ENCODE measurements at places on chromosomes 6 and 20.

DNA sequence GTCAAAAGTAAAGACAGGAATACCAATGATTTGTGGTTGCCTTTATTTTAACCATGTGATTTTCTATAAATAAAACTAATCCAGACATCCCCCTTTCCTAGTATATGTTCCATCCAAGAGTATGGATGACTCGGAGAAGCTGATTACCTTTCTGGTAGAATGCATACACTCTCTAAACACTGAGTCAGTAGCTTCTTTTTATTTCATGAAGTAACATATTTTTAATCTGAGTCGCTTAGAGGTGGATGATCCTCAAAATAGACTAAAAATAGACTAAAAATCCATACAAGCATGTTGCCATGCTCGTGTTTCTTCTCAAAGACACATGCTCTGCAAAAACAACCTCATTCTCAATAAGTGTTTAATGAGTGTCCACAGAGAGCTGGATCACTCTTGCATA is 263.7 kb downstream of the COL12A1 start:
- DNase-seq: no peak

DNA sequence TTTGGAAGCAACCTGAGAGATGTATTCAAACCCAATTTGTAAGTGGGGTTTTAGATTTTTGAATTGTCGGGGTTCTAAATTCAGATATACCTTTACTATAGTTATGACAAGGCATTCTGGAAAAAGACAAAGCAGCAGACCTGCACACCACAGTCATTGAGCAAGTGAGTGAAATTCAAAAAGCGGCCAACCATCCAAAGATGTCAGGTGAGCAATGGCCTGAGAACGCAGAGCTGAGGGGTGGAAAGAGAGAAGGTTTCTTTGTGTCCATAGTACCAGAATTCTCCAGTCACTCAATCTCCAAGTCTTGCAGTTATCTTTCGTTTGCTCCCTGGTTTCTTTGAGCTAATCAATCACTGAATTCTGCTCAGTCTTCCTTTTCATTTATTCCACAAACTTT is 1.8 kb upstream of the FRK start:
- no peak for DNase-seq

- DNase-seq: no peak
Observed at GRCh38 chr20:64006490-64006889, 25.6 kb downstream of the PRPF6 start.

DNA sequence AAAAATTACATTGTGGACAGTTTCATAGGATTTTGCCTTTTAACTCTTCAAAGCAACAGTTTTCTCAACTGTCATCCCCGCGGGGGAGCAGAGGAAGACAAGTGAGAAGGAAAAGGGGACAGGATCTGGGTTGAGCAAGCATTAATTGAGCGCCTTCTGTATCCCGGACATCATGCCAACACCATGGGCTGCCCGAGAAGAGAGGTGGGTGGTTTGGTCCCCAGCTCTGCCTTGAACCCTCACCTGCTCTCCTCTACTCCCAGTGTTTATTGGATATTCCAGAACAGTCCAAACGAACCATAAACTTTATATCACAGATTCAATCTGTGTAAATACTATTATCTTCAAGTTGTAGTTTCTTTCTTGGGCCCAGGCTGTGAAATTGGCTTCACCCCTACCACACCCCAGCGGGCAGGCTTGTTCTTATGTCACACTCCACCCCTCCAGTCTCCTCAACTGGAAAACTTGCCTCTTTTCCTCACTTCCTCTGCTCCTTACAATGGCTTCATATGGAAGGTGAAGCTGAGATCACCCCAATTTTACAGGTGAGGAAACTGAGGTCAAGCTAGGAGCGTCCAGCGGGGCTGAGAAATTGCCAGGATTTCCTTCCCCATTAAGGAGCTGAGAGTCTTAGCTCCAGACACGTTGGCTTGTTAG is 6.0 kb downstream of the PCK1 start:
- no peak for DNase-seq

DNA sequence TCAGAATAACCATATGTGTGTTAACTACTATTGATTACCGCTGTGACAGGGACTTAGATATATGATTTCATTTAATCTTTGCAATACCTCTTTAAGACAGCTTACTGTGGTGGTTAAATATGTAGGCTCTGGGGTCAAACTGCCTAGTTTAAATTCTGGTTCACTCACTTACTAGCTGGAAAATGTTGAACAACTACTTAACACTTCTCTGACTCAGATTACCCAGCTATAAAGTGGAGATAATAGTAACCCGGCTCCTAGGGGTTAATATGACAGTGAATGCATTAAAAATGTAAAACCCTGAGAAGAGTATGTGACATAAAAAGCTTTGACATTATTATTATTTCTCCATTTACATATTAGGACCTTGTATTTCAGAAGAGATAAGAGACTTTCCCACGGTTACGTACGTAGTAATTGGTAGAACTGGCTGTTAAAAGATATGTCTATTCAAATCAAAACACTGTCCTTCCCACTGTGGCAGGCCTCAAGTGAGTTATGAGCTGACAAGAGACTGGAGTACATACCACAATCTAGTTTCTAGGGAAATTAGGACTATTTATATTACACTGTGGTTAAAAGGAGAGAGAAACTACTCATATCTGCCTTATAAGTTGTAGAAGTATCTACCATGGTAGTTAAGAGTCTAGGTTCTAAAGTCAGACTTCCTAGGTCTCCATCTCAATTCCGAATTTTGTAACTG is 4.4 kb upstream of the PLCB1 start:
- DNase-seq: no peak

DNA sequence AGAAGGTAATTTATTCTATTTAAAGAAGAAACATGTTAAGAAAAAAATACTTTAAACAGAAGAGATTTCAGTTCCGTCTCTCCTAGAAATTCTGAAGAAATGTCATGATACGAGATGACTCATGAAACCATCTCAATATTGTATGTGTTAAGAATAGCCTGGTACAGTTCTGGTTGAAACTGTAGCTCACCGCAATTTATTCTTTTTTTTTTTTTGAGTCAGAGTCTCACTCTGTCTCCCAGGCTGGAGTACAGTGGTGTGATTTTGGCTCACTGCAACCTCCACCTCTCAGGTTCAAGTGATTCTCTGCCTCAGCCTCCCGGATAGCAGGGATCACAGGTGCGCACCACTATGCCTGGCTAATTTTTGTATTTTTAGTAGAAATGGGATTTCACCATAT is 103.3 kb downstream of the ARHGAP18 start:
- DNase-seq: no peak

GRCh38 chr6:15962449-15962764 is 166.5 kb upstream of the MYLIP start:
- DNase-seq: no peak

DNA sequence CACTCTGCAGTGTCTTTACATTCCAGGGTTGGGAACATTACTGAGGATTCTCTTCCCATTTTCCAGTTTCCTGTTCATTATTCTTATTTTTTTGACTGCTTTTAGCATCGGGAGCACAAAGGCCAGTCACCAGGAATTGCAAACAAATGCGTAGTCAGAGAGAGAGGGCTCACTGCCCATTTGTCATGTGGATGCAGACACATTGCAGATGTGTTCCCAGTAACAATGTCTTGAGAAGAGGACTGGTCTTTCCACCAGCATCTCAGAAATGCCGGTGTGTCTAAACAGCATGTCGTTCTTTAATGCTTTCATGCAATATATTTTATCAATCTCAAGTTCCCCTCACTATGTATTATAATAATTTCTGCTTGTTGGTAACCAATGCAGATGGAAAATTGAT is 952 bp upstream of the TAAR6 start:
- DNase-seq: no peak

GRCh38 chr6:159595173-159595572 is 97.9 kb downstream of the SOD2 start:
- no peak for DNase-seq

- DNase-seq: no peak
Observed at GRCh38 chr20:32215729-32216128, 8.0 kb downstream of the POFUT1 start.

GRCh38 chr6:74277777-74278186 is 581.8 kb downstream of the CD109 start:
- DNase-seq: no peak

DNA sequence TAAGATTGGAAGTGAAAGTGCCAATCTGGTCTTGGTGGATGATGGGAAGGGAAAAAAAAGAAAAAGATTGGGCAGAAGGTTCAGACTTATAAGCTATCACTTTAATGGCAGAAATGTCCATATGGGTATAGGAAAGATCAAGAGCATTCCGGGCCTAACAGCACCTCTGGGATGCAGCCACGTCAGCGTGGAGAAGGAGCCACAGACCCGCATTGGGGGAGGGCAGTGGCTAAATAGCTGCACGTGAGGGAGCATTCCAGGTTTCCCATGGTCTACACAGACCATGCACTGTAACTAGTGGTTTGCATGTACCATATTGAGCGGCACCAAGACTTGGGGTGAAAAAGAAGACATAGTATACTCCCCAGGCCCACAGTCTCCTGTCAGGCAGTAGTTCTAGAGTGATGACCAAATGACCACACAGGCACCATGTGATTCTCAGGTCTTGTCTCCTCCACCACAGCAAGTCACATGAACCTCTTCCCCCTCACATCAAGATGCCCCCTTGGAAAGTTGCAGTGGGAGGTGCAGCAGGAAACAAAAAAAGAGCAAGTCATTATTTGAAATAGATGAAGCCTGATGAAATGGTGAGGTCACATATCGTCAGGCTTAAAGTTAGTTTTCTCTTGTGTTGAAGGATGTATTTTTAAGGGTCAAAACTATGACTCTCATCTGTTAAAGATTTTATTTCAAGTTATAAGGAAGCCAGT is 94.4 kb upstream of the TNFAIP3 start:
- DNase-seq: no peak

DNA sequence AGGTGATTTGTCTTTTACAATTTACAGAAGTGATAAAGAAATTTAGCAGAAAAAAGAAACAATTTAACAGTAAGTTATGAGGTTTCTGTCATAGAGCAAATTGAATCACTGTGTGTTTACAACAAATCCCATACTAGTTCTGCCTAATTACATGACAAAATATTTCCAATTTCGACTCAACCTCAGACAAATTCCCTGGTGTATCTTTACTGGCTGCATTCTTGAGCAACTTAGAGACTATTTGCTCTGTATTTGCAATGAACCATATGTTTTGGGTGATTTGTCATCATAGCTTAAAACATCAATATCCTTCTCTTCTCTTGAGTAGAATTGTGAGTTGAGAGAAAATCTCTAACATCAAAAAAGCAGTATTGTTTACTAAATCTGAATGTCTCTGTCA is 128.7 kb downstream of the SIM1 start:
- no peak for DNase-seq

- no peak for DNase-seq
Observed at GRCh38 chr6:91705646-91706045, 1118.8 kb upstream of the MAP3K7 start.

- DNase-seq: no peak
Observed at GRCh38 chr6:95321126-95321525, 256.2 kb upstream of the MANEA start.

DNA sequence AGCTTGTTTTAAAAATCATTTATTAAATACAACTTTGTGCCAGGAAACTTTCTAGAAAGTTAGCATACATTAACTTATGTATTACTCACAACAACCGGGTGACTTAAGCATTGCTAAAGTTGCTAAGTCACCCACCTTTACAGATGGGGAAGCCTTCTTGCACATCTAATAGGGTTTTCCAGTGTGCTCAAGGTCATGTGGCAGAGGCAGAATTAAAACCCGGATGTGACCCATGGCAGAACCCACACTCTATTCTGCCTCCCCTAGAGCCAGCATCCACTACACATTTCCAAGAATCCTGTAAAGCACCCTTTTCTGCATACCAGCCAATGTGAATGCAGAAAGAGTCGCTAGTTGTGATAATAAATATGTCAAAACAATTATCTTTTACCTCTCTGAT is 13.4 kb downstream of the LINC00237 start:
- no peak for DNase-seq

GRCh38 chr6:29236060-29236459 is 65.4 kb downstream of the OR2J2 start:
- DNase-seq: no peak

- DNase-seq: no peak
Observed at GRCh38 chr6:82006027-82006738, 241.4 kb downstream of the IBTK start.

DNA sequence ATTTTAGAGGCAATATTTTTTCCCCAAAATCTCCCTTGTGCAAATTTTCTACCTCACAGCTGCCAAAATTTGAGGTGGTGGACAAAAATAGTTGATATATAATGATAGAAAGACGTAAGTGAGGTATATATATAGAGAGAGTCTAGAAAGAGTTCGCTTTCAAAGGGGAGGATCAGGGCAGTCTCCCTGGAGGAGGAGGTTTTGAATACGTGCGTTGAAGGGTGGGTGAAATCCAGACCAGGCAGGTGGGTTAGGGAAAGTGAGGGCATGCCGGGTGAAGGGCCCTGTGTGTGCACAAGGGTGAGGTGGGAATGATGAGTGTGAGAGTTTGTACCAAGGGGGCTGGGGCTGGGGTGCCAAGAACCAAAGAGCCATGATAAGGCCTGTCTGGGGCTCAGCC is 100.2 kb downstream of the CEBPB start:
- DNase-seq: no peak

DNA sequence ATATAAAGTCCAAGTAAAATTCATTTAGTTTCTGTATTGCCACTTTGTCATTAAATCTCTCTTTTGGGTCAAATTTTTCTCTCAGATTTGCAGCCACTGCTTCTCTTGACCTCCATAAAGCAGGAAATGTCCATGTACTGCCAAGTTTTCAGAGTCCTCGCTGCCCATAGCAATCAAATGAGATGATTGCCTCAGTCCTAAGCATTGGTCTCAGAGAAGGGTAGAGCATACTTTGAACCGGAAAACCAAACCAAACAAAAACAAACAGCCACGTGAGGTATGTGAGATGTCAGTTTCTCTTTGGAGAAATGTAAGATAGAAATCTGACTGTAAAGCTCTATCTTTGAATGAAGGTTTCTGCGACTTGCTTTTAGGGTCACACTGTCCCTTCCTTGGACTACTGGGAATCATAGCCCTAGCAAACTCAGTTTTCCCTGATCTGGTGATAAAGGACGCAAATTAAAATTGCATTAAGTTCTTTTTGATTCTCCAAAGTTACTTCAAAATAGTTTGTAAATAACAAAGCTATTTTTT is 505.4 kb upstream of the CITED2 start:
- DNase-seq: no peak

- DNase-seq: no peak
Observed at GRCh38 chr6:145009711-145010110, 724.6 kb downstream of the UTRN start.

DNA sequence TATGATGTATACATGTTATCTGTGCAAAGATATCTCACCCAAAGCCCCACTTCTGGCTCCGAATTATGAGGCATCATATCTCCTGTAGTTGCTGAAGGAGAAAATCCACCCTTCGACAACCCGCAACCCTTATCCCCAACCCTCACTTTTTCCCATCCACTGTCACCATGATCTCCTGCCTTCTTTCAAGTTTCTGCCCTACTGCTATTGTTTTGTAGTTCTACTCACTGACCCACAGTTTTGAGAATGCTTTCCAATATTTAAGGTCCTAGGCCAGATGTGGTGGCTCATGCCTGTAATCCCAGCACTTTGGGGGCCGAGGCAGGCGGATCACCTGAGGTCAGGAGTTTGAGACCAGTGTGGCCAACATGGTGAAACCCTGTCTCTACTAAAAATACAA is 22.2 kb downstream of the ADGRF1 start:
- no peak for DNase-seq

DNA sequence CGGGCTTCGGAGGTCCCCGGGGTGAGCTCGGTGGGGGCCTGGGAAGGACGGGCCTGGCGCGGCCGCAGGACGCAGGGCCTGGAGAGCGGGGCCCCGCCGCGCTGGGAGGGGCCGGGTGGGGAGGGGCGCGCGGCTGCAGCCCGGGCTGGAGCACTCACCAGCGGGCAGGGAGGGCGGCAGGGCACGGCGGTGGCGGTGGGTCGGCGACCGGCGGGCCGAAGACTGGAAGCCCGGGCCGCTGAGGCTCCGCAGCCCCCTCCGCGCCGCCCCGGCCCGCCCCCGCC is at the start of gene GATA5:
TSS of gene GATA5 (minus strand) at position 224 of the 284 bp plus-strand sequence. CDS start 474 bp downstream, outside the sequence.
- no peak for DNase-seq

Measured in germinal center (tissue), 1 donor.